ENCODE measurements at places on chromosomes 11 and 22.

GRCh38 chr11:41201156-41201555 lies 258.3 kb downstream of the LRRC4C start:
- DNase-seq: peak; percentile 30

DNA sequence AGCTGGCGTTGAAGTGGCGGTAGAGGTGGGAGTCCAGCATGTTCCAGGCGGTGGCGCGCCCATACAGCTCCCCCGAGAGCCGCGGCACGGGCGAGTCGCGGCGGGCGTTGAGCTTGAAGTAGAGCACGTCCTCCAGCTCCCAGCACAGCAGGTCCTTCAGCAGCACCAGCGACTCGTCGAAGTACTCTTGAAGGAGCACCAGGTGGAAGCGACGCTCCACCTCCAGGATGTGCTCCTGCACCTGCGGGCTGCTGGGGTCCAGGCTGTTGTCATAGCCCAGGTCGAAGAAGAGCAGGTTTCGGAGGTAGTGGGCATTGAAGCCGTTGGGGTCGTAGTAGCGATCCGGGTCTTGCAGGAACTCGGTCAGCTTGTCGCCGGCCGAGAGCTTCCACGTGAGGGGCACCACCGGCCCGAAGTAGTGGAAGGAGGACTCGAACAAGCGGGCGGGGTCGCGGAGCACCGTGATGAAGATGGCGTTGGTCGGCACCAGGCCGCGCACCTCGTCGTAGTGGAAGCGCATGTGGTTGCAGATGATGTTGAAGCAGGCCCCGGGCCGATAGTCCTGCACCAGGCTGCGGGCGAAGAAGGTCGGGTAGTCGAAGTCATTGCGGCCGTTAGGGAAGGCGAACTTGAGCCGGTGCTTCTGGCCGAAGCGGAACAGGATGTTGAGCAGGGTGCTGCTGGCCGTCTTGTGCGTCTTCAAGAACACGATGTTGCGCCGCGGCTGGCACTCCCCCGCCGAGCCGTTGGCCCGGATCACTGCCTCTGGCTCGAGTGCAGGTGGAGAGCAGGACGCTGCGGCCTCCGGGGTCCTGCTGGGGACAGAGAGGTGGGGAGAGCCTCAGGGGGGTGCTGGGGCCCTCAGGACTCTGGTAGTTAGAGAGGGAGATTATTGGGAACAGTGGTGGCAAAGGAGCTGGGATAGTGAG lies 9.0 kb upstream of the SEC14L6 start:
- peak; percentile 82 for DNase-seq

DNA sequence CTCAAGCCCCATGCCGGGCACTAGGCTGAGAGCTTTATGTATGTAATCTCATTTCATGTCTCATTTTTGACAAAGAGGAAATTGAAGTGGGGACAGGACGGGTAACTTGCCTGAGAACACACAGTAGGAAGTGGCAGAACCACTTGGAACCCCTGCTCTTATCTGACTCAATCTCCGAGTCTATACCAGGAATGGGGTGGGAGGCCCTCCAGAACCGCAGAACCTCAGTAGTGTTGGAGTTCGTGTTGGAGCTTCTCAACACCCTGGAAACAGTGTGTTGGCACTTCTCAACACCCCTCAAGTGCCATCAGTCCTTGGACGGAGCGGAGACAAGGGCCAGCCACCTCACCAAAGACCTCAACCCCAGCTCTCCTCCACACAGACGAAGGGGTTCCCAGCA lies 38.8 kb upstream of the POLA2 start:
- DNase-seq: no peak

DNA sequence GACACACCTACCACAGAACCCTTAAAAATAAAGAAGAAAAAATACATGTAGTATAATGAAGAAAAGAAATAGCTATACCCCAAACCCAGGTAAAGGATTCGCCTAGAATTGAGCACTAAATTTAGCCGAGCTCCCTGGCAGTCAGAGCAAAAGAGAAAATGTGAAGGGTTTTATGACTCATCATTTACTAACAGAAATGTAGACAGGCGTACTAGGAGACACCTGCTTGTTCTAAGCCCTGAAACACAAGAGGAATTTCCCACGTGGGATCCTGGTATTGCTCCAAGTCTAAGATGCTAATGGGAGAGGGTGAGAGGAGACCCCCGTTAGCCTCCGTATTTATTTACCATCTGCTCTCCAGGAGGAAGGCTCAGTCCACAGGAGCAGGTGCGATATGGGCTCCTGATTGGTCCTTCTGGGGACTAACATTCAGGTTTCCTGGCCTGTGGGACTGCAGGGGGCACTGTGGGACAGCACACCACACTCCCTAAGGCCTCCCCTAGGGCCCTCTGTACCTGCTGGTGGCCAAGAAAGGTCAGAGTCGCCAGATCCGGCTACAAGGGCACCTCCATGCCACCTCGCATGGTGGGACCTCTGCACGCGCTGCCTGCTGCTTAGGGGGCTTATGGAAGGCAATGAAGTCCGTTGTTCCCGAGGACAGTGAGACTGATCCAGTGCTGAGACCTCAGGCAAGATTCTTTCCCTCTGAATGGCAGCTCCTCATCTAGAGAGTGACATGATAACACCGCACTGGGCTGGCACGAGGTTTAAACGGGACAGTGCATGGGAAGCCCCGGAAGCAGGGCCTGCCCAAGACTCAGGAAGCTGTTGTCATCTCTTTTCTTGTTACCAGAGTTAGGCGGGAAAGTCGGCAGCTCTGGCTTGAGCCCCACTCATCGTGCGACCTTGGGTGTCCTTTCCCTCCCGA lies 25.8 kb downstream of the KCNC1 start:
- DNase-seq: peak; percentile 94

DNA sequence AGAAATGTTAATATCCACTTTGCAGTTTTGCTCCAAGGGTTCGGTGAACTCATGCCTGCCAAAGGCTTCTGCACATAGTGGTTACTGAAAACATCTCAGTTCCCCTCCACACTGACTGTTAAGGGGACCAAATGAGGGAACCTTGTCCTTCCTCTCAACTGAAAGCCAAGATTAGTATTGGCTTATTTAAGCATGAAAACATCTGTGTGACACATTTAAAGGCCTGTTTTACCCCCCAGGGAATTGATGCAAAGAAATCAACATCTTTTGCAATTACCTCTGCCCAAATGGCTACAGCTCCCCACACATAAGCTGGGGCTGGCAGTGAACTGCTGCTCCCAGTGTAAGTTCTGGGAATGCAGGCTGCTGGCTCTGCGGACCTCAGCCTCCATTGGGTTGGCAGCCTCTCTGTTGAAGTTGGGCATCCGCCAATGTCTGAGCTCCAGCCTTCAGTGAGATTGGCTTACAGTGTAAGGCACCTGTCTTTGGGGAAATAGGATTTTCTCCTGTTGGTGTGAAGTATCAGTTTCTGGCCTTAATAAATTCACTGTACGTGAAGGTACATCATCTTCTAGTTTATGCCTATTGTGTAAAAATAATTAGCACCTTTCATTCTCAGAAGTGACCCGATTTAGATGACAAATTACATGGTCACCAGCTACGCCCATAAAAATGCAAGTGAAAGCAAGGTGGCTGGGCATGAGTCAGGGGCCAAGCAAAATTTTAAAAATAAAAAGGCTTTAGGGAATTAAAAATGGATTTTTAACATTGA lies 213.4 kb upstream of the SYN3 start:
- no peak for DNase-seq

GRCh38 chr11:100672498-100673033 lies 14.5 kb upstream of the ARHGAP42 start:
- no peak for DNase-seq

DNA sequence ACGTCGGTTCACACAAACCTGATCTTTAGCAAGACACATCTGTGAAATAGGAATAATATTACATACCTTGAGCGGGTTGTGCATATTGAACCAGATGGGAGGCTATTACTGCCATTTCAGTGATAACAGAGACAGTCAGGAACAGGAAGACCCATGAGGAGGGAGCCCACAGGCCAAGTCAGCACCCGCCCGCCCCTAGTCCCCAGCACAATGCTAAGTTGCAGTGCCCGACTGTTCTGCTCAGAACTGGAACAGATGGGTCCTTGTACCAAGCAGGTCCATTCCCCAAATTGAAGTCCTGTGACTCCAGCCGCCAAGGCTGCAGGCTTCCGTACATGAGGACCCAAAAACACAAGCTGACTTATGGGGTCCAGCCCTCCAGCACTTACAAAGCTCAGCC lies 9.3 kb downstream of the CXCR5 start:
- DNase-seq: no peak

- DNase-seq: peak; percentile 58
These were observed 8.5 kb downstream of the YPEL4 start for GRCh38 chr11:57641011-57641807.

DNA sequence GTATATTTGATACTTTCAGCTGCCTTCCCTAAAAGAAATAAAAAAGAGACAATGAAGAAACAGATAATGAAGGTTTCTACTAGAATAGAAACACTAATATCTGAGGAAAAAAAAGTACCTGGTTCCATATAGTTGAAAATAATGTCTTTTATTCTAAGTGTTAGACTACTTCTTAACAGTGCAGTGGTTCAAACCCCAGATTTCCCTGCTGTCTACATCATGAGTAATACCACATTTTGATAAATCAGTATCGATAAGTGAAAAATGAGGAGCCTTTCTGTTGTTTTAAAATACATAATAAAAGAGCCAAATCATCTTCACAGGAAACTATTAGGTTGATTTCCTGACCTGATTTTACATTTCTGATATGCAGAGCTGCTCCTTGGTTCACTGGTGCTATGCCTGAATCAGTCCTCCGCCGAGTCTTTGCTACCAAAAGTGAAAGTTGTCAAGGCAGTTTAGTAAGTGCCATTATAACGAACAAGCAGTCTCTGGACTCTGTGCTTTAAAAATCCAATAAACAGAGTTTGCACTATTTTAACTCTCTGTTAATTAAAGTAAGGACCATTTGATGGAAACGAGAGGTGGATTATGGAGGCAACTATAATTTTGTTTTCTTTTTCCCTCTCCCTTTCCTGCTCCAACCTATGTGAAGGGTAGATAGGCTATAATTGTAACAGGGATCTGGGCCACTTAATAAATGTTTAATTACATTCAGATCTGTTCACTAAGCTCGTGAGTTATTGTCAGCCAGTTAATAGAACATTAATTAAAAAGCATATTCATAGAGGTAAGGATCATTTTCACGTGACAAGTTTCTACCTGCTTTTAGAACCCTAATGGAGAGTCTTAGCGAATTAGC lies 724.5 kb upstream of the RAG2 start:
- DNase-seq: no peak

DNA sequence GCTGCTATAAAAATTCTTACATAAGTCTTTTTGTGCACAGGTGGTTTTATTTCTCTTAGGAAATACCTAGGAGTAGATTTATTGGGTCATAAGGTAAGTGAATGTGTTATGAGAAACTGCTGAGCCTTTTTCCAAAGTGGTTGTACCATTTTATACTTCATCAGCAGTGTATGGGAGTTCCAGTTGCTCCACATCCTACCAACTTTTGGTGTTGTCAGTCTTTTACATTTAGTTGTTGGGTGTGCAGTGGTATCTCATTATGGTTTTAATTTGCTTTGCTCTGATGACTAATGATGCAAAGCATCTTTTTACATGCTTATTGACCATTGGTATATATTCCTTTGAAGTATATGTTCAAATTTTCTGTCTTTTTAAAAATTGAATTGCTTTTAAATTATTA lies 3.1 kb downstream of the CAT start:
- DNase-seq: no peak

- DNase-seq: no peak
These were observed 37.5 kb downstream of the TPST2 start for GRCh38 chr22:26552466-26552865.

GRCh38 chr11:62669420-62670161 lies 1.9 kb upstream of the UQCC3 start:
- DNase-seq: peak; percentile 59

- no peak for DNase-seq
These were observed 104.4 kb downstream of the MICAL2 start for GRCh38 chr11:12214751-12215150.

GRCh38 chr11:72305891-72306585 lies 62.1 kb upstream of the PHOX2A start:
- DNase-seq: no peak

GRCh38 chr11:12147827-12148226 lies 37.4 kb downstream of the MICAL2 start:
- DNase-seq: no peak

DNA sequence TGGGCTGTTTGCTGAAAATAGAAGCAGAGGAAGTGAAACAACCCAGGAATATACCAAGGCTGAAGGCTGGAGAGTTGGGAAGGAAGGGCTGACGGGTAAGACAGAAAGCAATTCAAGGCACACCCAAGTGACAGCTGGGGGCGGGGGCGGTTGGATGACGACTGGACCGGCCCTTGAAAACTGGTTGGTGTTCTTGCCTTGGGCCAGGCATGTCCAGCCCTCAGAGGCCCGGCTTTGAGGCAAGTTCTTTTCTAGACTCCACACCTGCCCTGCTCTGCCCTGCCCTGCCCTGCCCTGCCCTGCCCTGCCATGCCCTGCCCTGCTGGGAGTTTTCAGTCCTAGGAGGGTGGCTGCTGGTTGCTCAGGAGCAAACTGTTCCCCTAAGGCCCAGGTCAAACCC lies 34.2 kb upstream of the CACNG2 start:
- peak; percentile 27 for DNase-seq

DNA sequence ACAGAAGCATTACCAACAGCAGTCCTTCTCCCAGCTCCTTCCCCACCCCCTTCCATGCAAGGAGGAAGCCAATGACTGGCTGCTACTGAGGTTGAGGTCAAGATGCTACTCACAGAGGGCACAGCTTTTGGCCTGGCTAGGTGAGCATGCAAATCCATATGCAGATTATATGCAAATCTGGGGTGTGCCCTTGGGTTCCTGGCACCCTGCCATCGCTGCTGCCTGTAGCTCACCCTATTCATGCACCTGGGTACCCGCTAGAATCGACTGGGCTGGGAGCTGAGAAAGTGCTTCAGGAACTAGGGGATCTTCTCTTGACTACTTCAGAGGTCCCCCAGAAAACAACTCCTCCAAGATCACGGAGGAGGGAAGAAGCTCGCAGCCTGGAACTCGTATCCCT lies 4.0 kb downstream of the DSCAML1 start:
- DNase-seq: no peak

GRCh38 chr11:64157631-64158394 lies 8.1 kb downstream of the MACROD1 start:
- DNase-seq: no peak

DNA sequence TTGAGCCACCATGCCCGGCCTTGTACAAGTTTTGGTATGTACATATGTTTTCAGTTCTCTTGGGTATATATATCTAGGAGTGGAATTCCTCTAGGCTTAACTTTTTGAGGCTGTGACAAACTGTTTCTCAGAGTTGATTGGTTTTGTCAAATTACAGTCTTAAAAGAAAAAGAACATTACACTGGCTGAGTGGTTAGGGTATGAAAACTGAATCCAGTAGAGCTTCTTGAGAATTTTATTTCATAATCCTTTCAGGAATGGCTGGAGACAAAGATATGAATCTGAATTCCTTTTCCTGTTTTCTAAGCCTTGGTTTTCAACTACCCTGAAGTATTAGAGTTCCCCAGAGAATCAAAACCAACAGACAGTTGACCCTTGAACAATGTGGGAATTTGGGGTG lies 6.5 kb downstream of the METTL15 start:
- no peak for DNase-seq

DNA sequence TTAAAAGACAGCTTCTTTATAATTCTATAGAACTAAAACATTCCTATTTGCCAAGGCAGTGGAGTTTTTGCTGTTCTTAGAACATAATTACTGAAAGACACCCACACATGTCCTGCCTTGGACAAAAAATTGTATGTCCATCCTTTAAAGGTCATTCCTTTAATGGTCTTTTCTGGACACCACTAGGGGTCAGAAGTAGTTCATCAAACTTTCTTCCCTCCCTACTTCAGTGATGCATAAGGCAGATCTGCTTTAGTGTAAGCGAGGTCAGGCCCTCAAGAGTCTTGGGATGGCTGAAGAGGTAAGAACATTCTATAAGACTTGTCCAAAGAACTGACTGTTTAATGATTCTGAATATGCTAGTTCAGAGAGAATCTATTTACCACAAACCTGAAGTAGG lies 4.3 kb upstream of the OR51V1 start:
- DNase-seq: peak; percentile 42

- DNase-seq: peak; percentile 63
These were observed 5.3 kb downstream of the CD248 start for GRCh38 chr11:66311470-66311964.

Data from H7 (cell line).